Cardiac muscle cell (in vitro differentiated cells and primary cell): ENCODE measurements at places on chromosomes 7 and 10. TPM values are rescaled to one million over a fixed set of nuclear protein-coding genes. Genes with fewer than 3 reads are reported as not detected.

Gene WNT16
- total RNA-seq, result not detected in 2 replicates

Gene ELN
- total RNA-seq, result 0.77 and 0.88 TPM in 2 replicates

Gene NPSR1
- not detected in 2 replicates for total RNA-seq

Gene MXI1
- 48.2 and 55.0 TPM in 2 replicates for total RNA-seq

Gene ZNF22
- total RNA-seq, result 18.4 and 22.1 TPM in 2 replicates

DNA sequence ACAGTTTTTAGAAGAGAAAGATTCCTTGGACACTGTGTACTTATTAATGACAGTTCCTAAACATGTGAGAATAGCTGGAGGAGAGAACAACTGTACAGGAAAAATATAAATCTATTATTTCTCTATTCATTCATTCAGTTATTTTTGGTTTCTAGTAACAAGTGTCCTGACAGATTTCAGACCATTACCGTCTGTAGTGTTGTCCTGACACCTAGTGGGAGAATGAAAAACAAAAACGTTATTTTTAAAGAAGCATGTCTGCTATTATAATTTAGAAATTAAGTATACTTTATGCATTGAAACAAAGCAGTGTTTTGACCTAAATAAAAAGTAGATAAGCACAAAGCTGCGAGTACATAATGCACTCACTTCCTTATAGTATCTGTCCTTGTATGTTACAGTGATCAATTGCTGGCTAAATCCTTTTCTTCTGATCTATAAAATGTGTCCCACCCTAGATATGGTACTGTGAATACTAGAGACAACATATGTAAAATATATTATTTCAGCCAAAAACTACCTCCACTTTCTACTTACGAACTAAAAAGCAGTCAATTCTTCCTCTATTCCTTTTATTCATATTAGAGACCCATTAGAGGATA, 575.6 kb downstream of the ARL4A start:
- peak; percentile 68 for DNase-seq

DNA sequence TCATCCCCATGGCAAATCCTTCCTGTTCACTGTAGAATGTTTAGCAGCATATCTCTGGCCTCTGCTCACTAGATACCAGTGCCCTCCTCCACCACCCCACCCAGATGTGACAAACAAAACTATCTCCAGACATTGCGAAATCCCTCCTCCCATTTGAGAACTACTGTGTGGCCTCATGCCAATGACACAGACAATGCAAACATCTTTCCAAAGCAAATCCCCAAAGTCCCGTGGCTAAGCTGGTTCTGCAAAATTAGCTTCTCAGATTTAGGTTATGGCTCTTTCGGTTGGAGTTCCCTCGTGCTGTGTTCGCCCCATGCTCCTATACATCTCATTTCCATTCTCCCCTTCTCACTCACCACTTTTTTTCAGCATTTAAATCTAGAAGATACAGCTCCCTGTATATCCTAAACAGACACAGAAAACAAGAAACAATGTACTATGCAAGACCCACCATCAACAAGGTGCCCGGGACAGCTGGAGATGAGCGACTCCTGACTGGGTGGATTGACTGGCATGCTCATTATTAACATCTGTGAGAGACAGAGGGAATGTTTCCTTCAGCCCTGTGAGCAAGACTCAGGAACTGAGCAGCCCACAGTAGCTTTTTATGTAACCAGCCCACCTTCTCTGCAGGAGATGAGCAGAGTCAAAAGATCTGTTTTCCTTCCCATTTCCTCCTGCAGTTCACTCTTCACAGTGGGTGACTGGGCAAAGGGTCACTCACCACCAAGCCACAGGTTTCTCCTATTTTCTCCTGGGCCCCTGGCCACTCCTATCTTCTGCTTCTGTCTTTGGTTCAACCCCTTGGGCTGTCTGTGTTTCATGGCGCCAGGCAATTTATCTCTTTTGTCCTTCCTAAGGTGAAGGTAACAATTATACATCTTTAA, 225.7 kb upstream of the AOAH start:
- DNase-seq, result no peak

GRCh38 chr7:50304911-50305582, 531 bp downstream of the IKZF1 start:
- DNase-seq, result peak; percentile 21

DNA sequence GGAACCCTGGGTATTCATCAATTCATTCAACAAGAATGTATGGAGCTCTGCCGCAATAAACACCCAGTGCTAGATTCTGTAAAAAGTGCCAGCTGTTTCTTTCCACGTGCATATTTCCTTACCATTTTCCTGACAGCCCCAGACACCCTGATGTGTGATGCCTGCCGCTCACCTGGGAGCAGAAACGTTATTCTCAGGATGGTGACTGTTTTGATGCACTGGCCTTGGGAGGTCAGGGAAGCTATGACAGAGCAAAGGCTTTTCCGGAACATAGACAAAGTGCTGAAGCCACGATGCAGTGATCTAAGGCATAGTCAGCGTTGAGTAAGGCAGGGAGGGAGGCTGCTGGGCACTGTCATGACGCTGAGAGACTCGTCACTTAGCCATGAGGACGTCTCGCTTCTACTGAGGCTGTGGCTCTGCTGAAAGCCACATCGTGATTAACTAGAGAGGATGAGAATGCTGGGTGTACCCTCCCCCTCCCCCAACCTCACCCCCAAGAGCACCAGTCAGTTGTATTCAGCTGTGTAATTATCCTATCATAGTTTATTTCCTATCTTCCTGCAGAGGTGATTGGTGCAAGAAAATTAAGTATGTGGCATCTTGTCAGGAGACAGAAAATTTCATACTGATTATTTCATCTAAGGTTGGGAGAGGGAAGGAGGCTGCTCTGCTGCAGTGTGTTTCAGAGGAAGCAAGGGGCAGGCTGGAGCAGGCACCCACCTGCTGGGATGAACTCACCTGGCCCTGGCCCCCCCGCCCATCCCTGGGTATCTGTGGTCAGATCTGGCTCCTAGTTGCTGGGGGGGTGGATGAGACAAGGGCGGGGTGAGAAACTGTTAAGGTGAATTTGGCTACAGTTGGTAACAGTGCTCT, 48.8 kb upstream of the SMNDC1 start:
- peak; percentile 19 for DNase-seq

- DNase-seq, result no peak
Measured at GRCh38 chr7:133873187-133873586, 254.0 kb upstream of the LRGUK start.

GRCh38 chr7:103240806-103241205, 56.4 kb upstream of the PMPCB start:
- no peak for DNase-seq

DNA sequence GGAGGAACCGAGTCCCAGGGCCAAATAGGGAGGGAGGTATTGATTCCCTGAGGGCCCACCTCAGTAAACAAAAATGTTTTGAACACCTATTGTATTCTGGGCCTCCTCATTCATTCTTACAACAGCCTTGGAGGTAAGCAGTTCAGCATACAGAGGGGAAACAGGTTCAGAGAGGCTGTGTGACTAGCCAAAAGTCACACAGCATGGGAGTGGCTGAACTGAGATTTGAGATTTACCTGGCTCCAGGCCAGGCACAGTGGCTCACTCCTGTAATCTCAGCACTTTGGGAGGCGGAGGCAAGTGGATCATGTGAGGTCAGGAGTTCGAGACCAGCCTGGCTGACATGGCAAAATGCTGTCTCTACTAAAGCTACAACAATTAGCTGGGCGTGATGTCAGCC, 107.2 kb downstream of the TMEM130 start:
- no peak for DNase-seq

GRCh38 chr10:114649217-114649903, 8.7 kb downstream of the ABLIM1 start:
- no peak for DNase-seq

GRCh38 chr10:100007231-100008141, 2.3 kb downstream of the DNMBP start:
- DNase-seq, result no peak

DNA sequence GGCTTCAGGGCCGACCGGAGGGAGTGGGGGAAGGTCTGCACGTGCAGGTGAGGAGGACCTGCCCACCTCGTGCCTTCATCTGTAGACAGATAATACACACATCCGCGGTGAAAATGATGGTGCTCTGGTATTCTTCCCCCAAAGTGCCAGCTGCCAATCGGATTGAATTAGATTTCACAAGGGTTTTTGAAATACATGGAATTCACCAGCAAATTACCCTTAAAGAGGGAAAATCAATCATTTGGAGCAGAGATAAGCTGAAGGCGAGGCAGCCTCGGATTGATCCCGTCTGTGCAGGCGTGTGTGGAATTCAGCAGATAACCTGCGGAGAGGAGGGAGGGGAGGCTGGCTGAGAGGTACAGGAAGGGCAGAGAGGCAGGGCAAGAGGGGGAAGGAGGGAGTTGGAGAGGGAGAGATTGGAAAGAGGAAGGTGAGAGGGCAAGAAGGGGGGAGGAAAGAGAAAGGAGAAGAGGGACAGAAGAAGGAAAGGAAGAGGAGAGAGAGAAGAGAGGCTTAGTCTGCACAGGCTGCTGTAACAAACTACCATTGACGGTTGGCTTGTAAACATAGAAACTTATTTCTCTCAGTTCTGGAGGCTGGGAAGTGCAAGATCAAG, 84.2 kb downstream of the C10orf105 start:
- no peak for DNase-seq

DNA sequence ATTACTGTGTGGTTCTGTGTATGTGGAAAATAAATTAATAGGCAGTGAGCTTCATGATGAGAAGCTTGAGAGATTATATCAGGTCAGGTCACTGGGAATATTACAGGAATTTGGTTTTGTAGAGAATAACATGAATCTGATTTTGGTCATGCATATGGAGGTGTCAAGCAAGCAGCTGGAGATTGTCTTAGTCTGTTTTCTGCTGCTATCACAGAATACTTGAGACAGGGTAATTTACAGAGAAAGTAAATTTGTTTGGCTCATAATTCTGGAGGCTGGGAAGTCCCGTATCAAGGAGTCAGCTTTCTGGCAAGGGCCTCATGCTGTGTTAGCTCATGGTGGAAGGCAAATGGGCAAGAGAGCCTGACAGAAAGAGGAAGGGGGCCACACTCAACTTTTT, 120.7 kb upstream of the FAM3C start:
- no peak for DNase-seq

DNA sequence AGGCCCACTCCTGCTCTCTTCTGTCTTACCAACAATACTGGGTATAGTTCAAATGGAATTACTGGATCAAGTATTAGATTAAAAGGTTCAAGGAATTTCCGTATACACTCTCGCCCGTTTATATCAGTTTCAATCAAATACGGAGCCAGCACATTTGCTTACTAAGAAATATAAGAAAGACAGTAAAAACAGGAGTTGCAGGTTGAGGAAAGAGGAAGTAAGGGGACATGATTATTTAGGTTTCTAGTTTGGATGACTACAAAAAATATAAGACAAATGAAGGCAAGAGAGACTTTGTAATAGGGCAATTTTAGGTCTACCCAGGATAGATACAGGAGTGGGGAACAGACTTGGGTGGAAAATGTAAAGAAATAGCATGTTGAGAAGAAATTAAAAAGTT, 109.9 kb upstream of the ABI1 start:
- DNase-seq, result no peak

DNA sequence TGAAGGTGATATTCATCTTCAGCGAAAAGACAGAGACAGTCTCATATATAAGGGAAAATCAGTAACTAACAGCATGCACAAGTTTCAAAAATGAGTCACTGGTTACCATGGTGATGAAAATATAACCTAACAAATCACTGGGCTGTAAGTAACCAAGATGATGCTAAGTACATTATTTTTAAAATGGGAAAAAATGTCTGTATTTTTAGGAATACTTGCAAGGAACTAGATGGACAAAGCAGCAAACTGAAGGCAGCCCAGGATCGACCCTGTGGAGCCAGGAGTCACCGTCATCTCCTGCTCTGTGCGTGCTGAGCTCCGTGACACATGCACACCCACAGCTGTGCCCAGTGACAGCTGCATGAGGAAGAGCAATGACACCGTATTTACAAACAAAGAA, 137.3 kb downstream of the ELMO1 start:
- peak; percentile 58 for DNase-seq

- no peak for DNase-seq
Measured at GRCh38 chr7:43118313-43118712, 5.9 kb downstream of the HECW1 start.

DNA sequence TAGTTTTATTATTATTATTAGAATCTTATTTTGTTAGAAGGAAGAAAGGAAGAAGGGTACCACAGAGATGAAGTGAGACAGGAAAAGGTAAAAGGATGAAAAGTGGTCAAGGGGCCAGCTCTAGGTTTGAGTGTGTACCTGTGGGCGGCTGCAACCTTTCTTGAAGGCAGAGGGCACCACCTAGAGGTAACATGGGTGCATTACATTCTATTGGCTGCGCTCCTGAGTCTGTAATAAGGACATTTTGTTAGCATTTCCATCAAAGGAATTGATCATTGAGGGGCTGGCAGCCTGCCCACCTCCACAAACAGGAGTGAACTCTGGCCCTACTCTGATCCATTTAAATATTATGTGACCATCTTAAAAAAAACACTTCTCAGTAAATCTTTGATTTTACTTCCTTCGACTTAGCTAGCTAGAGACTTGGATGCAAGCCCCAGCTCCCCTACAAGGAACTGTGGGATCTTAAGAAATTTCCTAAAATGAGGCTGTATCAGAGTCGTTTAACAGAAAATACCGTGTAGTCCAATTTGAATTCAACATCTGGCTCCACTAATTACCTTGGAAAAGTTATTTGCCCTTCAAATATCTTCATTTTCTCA, 610.4 kb downstream of the IPMK start:
- DNase-seq, result peak; percentile 78
